ENCODE measurements at places on chromosomes 6 and 20.

DNA sequence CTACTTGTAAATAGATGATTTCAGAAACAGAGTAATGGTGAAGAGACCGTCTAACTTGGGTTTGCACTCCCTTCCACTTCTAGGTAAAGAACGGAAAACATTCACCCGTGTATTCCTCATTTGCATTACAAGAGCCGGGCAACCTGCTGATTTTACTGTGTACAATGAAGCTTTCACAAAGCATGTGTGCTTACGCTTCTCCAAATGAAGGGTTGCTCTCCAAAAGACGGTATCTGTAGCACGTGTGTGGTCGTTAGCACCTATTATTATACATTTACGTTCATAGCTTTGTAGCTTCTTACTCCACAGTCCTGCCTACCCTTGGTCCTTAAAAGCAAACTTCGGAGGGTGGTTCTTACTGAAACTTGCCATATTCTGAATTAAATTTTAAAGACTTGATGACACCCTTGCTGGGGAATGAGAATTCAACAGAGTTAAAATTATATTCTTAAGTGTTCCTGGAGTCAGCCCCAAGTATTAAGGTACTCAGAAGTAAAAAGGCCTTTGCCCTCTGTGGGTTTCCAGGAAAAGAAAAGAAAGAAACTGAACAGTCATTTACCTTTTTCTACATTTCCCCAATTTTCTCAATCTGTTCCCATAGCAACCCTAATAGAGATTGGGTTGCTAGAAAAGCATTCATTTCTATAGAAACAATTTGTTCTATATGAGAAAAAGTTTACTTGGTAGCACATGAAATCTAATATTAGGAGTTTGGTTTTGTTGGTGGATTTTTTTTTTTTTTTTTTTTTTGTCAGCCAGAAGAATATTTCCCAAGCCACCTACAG lies 61.9 kb upstream of the KCNG1 start:
- no peak for DNase-seq

- no peak for DNase-seq
Measured at GRCh38 chr20:62772990-62773844, 23.1 kb upstream of the MRGBP start.

GRCh38 chr20:36569847-36570429 lies 3.5 kb upstream of the TGIF2 start:
- DNase-seq, result no peak

DNA sequence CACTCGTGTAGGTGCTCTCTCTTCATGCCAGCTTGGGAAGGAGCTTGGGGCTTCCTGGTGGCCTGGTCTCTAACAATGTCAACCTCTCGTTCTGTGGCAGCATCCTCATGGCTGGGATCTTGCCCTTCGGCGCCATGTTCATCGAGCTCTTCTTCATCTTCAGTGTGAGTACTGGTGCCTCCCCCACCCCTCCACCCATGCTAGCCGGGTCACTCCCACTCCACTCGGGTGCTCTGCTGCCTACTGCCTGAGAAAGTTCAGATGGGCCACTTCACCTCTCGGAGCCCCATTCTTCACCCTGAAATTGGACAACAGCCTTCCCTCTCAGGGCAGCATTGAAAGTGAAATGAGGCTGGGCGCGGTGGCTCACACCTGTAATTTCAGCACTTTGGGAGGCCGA lies 48.8 kb downstream of the TM9SF4 start:
- DNase-seq, result no peak

GRCh38 chr6:110198561-110198960 lies 18.3 kb downstream of the CDC40 start:
- no peak for DNase-seq

- no peak for DNase-seq
Measured at GRCh38 chr6:97864366-97864765, 581.4 kb upstream of the MMS22L start.

- no peak for DNase-seq
Measured at GRCh38 chr20:4244700-4245485, 229.5 kb upstream of the RNF24 start.

GRCh38 chr20:50467718-50468356 lies 42.3 kb upstream of the PTPN1 start:
- DNase-seq, result peak; percentile 73

- no peak for DNase-seq
Measured at GRCh38 chr6:119633461-119633860, 283.9 kb upstream of the MAN1A1 start.

- no peak for DNase-seq
Measured at GRCh38 chr6:20906945-20907344, 372.7 kb downstream of the CDKAL1 start.

- DNase-seq, result no peak
Measured at GRCh38 chr6:35302604-35303241, 5.1 kb downstream of the DEF6 start.

- DNase-seq, result no peak
Measured at GRCh38 chr6:112221981-112222852, 32.1 kb downstream of the LAMA4 start.

GRCh38 chr6:117206944-117207687 lies 58.2 kb upstream of the VGLL2 start:
- DNase-seq, result peak; percentile 48

GRCh38 chr20:62143957-62144825 lies 622 bp downstream of the SS18L1 start:
- DNase-seq, result peak; percentile 63

DNA sequence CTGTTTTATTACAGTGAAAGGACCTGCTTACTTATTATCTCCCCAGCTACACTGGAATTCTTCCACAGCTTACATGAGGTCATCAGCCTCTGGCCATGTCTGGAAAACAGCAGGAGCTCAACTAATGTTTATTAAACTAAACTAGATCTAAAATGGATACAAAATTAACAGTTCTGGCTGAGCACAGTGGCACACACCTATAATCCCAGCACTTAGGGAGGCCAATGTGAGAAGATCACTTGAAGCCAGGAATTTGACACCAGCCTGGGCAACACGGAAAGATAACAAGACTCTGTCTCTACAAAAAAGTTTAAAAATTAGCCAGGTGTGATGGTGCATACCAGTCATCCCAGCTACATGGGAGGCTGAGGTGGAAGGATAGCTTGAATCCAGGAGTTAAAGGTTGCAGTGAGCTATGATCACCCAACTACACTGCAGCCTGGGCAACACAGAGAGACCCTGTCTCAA lies 220.8 kb upstream of the MARCKS start:
- no peak for DNase-seq

DNA sequence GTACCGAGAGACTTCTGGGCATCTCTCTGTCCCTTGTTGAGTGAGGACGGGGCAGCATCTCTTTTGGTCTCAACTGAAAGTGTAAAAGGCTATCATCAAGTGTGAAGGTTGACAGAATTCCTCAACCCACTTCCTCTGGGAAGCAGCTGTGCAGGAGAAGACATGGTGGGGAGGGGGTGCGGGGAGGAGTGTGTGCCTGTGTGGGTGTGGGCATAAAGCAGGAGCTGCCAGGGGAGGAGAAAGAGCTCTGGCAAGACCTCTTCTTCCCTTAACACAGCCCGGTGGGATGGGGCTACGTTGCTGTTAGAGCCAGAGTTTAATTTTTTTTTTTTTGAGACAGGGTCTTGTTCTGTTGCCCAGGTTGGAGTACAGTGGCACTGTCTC lies 31.8 kb downstream of the CPXM1 start:
- no peak for DNase-seq

- no peak for DNase-seq
Measured at GRCh38 chr6:77397561-77397960, 65.7 kb downstream of the HTR1B start.

GRCh38 chr6:151440498-151440897 lies 11.4 kb downstream of the RMND1 start:
- no peak for DNase-seq

GRCh38 chr20:25525867-25526266 lies 59.5 kb downstream of the NINL start:
- no peak for DNase-seq

DNA sequence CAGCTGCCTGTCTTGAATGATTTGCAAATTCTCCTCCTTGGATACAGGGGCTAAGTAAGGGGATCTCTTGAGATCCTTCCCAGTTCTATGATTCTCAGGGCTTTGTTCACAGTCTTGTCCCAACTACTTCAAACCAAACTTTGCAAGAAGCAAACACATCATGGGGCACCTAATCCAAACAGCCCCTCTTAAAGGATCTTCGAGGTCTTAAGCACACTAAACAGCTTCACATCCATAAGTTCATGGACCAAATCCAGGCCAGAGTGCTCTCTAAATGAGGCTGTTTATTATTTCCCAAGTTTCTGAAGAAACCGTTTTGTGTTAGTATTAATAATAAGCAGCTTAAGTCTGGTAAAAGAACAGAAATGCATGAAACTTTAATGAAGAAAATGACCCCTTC lies 75.2 kb downstream of the KIF6 start:
- DNase-seq, result no peak

GRCh38 chr20:53595018-53595378 lies 1.4 kb upstream of the ZNF217 start:
- no peak for DNase-seq

DNA sequence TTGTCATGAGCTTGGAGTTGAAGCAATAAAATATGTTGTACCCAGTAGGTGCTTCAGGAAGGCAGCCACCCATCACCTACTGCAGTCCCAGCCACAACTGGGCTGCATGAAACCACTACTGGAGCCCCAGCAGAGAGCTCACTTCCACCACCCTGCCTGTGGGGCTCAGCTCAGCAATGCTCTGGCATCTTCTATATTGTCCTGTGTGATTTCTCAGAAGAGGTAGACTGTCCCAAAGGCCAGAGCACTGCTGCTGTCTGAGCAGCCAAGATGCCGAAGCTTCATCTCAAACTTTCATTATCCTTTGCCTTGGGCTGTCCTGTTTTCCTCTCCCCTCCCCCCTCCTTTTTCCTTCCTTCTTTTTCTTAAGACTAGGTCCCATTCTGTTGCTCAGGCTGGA lies 126.9 kb downstream of the DHX35 start:
- no peak for DNase-seq

DNA sequence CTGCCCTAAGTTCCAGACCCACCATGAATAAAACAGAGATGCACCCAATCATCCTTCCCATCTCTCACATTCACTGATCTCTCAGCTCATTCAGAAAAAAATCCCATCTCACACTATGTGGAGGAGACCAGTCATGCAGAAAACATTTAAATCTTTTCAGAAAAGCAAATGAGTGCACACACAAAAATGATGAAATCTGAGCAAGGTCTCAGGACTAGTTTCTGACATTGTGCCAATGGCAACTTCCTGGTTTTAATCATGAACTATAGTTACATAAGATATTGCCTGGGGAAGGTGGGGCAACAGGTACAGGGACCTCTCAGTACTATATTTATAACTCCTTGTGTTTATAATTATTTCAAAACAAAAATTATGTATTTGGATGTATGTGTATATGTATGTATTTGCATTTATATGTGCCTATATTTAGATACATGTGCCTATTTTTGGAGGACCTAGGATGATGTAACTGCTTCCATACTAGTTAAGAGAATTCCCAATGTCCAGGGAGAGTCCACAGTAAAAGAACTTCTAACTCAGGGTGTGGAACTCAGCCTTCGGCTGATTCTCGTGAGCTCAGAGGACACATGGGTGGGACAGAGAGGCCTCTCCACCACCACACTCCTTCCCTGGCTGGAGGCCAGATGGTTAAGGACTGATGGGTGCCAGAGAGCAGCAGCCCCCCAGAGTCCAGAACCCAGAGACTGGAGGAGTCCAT lies 71.7 kb upstream of the MAP3K4 start:
- DNase-seq, result no peak

DNA sequence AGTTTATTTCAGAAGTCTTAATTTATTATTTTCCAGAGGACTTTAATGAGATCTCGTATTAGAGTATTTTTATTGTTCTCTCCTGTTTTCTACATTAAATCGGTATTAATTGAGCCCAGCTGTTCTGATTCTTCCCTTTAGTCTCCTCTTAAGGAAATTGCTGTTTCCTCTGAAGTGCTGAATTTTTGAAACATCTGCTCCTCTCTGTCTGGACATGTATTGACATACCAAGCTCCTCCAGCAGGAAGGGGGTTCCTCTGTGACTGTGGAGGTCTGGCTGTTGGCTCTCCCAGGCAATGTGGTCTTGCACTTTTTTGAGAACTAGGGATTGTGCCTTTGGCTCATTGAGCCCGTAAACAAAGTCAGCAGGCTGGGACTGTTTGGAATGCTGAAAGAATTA lies 74.9 kb downstream of the MAP3K4 start:
- no peak for DNase-seq

DNA sequence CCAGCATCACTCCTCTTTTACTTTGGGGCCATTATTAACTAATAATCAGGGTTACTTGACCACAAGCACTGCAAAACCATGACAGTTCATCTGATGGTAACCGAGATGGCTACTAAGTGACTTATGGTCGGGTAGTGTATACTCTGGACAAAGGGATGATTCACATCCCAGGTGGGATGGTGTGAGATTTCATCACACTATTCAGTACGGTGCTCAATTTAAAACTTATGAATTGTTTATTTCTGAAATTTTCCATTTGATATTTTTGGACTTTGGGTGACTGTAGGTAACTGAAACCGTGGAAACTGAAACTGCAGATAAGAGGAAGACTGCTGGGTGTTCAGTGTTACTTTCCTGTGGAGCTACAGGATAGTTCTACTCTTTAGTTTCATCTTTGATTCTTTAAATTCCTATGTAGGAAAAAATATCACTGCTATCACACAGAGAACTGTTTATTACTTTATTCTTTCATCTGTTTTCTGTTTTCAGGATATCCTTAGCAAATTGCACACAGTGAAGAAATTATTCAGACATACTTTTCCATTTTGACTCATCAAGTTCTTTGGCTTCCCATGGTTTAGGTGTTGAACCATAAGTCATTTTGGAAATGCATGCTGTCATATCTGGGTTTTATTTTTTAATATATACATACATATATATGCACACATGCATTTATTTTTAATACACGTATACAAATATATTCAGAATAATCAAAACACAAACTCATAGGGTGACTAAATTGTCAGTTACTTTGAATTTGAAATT lies 59.1 kb upstream of the C20orf144 start:
- no peak for DNase-seq

- no peak for DNase-seq
Measured at GRCh38 chr6:39816747-39817146, 24.6 kb downstream of the DAAM2 start.

GRCh38 chr20:62846166-62846890 lies 15.3 kb downstream of the TCFL5 start:
- no peak for DNase-seq

GRCh38 chr6:43058531-43058930 lies 703 bp downstream of the MRPL2 start:
- no peak for DNase-seq

DNA sequence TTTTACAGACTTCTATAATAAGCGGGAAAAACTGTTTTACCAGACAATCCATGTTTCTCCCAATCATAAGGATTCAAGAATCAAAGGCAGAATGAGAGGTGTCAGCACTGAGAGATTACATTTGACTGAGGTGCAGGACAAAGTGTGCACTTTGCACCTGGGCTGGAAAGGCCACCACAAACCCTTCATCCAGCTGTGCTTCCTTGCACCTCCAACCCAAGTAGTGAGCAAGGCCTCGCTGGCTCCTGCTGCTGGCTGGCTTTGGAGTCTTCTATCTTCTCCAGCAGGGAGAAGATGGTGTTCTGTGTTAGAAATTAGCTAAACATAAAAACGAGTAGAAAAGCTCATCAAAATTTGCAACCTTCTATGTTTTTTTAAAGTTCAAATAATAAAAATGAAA lies 77.7 kb downstream of the CHD6 start:
- DNase-seq, result no peak

All from right forelimb (tissue), 1 donor.